ENCODE measurements at places on chromosomes 4 and X.

DNA sequence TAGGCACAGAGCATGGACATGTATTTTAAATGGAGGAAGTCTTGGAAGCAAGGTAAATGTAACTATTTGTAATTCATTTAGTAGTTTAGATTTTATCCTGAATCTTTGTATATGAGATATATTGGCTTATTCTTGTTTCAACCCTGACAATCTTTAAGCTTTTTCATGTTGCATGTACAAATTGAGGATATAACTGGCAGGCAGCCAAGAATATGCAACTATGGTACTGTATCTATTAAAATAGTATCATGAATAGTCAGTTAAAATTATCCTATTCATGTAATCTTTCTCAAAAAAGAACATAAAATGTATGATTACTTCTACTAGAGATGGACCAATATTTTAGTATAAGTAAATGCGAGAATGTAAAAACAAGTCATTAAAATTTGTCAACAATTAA lies 1141.5 kb downstream of the PCDH18 start:
- no peak for DNase-seq

DNA sequence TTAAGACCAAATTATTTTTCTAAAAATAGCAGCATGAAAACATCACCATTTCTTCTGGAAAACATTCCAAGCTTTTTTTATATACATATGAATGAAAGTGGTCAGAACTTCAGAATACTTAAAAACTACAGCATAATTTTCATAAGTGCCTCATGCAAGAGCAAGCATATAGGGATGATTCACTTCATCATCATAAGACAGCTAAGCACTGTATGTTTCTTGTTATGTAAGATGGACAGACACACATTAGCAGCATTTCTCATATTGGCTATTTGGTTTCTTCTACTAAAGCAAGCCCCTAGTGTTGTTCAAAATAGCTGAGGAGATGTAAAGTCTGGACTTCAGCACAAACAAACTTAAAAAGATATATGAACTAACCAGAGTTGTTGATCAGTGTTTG lies 213.1 kb upstream of the NOCT start:
- DNase-seq, result no peak

- DNase-seq, result no peak
These were observed 632 bp upstream of the PCDH7 start for GRCh38 chr4:30719454-30720020.

GRCh38 chrX:5791721-5792120 lies 436.9 kb downstream of the NLGN4X start:
- no peak for DNase-seq

DNA sequence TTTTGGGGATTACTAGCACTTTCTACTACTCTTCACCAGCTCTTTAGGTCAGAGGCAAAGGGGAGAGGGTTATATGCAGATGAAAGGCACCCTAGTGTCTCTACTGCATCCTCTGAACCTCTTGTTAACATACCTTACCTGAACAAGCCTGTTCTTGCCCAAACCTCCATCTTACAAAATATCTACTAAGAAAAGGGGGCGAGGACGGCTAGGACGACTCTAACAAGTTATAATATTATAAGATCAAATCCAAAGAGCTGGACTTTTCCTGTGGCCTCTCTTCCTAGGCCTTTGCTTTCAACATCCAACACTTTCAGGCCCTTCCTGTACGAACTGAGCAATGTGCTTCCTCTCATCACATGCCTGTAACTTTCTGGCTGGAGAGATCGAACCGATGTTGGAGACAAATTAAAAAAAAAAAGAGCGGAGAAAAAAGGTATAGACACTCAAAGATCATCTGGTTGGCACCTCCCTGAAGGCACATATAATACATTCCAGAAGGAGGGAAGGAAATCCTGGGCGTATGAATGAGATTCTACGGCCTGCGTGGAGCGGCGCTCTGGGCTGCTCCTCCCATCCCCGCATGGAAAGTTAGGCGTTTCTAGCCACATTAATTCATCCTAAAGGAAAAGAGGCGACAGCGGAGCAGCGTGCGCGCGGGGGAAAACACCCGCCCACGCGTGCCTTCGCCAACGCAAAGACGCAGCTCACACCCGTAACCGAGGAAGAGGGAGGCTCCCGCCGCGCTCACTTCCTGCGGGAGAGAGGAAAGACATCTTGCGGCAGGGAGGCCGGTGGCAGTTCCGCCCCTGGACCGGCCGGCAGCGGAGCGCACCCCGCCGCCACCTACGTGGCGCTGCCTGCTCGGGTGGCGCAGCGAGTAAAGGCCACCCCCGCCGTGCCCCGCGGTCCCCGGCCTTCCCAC lies 808 bp downstream of the PRDM5 start:
- DNase-seq, result no peak

DNA sequence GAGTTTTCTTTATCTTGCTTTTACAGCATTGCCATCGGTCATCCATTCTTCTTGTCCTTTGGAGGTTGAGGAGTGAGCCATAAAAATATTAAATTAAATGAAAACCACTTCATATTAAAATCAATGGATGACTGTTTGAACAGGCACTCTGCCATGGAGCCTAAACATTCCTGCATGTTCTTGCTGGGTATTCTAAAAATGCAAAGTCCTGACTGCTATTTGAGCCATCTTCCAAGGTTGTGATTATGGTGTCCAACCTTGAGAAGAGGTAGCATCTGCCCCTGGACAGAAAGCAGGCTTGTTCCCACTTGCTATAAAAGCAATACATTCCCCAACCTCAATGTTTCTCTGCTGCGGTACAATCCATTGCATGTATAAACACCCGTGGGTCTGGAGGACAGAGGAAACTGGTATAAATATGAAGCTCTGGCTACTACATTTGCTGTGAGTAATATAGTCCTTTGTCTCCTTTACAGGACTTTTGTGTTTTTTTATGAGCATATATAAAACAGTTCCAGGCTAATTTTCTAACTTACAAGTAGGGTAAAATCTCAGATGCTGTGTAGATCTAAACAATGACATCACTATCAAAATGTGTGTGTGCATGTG lies 70.9 kb upstream of the FAT4 start:
- DNase-seq, result no peak

All from GOT3 (cell line).